ENCODE measurements at places on chromosomes 2 and 18.

DNA sequence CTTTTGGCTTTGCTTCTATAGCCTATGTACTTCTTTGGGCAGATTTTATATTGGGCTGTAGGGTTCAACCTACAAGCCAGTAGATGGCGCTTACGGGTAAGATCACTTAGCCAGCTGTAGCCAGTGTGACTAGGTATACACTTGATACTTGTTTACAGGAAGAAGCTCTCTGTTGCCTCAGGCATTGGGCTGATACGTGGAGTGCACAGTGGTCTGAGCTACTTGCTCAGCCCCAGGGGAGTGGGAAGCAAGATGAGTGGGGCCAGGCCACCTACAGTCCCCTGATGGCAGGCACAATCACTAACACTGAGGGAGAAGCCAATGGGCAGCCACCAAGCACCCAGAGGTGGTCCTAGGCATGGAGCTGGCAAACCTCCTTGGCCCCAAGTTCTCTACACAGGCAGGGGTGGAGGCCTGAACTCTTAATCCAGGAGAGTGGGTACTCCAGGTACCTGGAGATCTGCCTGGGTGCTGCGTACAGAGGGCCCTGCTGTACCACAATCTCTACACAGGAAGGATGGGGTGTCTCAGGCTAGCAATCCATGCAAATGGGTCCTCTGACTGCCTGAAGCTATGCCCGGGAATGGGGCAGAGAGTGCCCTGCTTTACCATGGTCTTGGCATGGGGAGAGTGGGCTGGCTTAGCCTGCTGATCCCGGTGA, 122.2 kb downstream of the NCOA1 start:
- DNase-seq, result no peak

DNA sequence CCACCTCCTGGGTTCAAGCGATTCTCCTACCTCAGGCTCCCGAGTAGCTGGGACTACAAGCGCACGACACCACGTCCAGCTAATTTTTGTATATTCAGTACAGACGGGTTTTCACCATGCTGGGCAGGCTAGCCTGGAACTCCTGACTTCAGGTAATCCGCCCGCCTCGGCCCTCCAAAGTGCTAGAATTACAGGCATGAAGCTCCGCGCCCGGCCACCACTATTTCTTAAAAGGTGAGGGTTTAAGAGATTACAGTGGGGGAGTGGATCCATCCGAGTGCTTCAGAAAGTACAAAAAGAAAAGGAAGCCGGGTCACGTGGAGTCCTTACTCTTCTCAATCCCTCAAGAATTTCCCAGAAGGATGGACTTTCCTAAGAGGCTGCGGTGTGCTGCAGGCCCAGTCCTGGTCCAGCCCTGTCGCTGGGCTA, 146.9 kb downstream of the ANKRD44 start:
- no peak for DNase-seq

DNA sequence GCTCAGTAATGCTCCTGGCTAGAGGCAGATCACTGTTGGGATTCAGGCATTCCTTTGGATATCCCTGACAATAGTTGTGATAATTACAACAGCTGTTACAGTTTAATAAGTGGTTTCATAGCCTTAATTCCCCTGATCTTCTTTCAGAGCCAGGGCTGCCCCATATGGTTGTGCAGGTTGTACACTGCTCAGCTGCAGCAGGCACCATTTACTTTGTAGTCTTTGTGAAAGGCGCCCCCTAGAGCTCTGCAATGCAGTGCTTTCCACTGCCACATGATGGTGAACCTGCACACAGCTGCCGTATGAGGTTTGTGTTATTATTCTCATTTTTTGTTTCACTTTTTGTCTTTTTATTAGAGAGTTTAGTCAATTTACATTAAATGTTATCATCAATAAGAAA, 239.1 kb downstream of the KCNS3 start:
- no peak for DNase-seq

DNA sequence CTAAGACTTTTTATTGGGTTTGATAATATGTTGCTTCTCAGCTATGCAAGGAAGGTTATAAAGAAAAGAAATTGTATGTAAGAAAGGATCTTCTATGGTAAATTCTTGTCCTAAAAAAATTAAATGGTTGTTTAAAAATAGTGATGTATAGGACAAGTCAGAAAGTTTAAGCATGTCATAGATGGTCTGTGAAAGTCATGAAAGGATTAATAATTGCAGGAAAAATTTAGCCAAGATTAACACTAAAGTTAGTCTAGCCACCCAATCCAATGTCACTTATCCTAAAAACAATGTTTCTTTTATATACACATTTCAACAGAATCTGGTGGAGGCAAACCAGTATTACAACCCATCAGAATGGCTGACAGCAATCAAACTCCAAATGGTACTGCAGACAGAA, 1046.7 kb upstream of the SLC39A10 start:
- DNase-seq, result no peak

All from anterior cingulate cortex (tissue), 58 donors.